Ascending aorta (tissue), 2 donors: ENCODE measurements at places on chromosomes 7 and 10. TPM values are rescaled to one million over a fixed set of nuclear protein-coding genes. Genes with fewer than 3 reads are reported as not detected.

KLLN gene
- not detected for total RNA-seq

DNA sequence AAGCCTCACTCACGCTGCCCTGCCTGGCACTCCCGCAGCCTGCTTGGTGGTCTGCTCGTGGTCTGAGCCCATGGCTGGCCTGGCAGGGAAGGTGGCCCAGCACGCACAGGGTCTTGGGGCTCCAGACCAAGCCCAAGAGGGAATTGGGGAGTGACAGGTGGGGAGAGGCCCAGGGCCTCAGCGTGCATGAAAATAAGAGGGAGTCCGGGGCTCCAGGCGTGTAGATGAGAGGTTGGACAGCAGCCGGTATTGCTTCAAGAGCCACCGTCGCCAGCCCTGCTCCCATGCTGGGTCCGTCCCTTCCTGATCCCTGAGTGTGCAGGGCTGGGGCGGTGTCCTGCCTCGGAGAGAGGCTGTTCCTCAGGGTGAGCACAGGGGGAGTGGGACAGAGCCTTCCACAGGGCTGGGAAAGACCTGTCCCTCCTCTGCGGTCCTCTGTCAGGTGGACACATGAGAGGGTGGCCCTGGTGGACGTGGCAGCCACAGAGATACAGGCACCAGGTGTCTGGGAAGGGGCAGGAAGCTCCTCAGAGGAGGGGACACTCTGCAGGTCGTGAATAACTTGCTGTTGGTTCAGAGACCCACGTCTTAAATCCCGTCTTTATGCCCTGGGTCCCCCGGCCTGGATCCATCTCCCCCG is 113.1 kb downstream of the INPP5A start:
- DNase-seq, result no peak

MSRB2 gene
- total RNA-seq, result 38.0 TPM

CYP26A1 gene
- total RNA-seq, result not detected

- no peak for DNase-seq
Observed at GRCh38 chr7:20776214-20776911, 10.3 kb downstream of the SP8 start.

GRCh38 chr7:148931470-148931869 is 47.4 kb upstream of the EZH2 start:
- DNase-seq, result no peak

SORCS1 gene
- total RNA-seq, result not detected

PALD1 gene
- 21.7 TPM for total RNA-seq

CTAGE4 gene
- total RNA-seq, result not detected

DNA sequence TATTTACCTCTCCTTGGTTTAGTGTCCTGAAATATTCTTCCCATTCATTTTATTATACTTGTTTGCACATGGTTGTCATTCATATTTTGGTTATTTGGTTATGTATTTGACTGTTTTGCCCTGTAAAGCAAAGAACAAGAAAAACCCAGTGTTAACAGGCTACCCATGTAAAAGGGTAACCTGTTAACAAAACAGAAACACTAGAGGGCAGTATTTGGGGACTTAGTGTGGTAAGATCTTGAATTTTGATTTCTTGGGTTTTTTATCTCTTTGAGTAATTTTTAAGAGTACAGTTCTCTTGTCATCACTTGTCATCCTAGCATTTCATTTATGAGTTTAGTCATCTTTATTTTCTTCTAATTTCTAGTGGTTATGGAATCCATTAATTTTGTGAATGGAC is 51.3 kb downstream of the POLL start:
- DNase-seq, result no peak

DNA sequence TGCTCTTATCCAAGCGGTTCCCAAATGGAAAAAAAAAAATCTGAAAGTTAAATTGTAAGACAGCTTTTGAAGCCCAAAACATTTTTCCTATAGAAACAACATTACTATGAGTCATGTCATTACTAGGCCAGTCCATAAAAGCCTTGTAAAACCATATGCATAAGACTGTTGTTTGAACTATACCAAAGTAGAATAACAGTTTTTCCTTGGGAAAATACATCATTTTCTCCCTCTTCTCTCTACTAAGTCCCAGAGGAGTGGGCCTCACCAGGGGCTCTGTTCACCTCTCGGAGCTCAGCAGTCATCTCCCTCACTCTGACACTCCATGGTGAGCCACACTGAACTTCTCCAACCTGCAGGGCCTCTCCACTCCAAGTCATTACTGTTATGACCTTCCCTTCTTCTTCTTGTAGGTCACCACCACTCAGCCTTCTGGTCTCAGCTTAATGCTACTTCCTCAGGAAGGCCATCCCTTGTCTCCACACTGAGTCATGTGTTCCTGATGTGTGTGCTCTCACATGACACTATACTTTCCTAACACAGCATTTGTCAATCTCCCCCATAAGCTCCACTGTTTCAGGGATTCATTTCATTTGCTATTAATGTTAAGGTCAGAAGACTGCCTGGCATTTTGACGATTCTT is 32.5 kb downstream of the ZNF438 start:
- DNase-seq, result no peak

CDK14 gene
- 5.1 TPM for total RNA-seq

DNA sequence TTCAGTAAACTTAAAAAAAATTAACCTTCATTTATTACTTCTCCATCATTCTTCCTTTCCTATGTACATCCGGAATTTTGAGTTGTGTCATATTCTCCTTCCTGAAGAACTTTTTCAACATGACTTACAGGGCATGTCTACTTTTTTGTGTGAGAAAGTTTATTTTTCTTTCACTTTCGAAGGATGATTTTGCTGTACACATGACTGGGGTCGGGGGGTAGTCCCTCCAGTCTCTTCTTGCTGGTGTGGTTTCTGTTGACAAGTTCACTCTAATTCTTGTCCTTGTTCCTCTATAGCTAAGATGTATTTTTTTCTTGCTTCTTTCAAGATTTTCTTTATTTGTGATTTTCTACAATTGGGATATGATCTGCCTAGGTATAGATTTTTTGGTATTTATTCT is 55.8 kb downstream of the INPP5A start:
- DNase-seq, result no peak

HTR5A gene
- total RNA-seq, result not detected
